ENCODE measurements at places on chromosomes 16 and 17.

GRCh38 chr16:67881621-67882161 is 3.0 kb upstream of the NRN1L start:
- no peak for DNase-seq

DNA sequence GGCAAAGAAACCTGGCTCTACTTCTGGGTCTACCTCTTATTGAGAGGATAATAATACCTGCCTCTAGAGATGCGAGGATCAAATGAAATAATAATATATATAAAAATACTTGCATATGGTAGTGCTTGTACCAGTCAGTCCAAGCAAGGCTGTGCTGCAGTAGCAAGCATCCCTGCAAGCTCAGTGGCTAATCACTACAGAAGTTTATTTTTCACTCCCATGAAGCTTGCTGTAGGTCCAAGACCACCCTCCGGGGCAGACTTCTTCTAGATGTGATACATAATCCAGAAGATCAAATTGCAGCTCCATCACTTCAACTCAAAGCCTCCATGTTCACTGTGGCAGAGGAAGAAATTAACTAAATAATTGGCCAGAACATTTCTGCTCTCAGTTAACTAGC is 48.9 kb upstream of the NKD1 start:
- peak; percentile 4 for DNase-seq

- no peak for DNase-seq
Observed at GRCh38 chr17:42809250-42809649, 10.6 kb downstream of the CNTD1 start.

GRCh38 chr17:9862220-9862619 is 36.5 kb downstream of the GLP2R start:
- no peak for DNase-seq

DNA sequence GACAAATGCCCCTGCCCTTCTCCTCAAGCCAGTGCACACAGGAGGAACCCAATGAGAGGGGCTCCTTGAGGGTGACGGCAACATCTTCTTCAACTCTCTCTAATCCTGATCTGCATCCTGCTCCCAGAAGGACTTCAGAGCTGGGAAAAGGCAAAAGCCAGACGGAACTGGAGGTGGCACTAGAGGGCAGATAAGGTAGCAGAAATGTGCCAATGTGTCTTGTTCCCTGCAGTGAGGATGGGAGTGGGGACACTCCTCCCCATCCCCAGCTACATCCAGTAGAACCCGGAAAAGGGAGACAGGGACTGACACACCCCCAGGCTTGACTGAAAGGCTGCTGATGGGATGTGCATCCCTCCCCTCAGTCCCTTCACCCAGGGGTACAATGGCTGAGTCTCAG is 28.5 kb downstream of the SRCIN1 start:
- DNase-seq, result no peak

DNA sequence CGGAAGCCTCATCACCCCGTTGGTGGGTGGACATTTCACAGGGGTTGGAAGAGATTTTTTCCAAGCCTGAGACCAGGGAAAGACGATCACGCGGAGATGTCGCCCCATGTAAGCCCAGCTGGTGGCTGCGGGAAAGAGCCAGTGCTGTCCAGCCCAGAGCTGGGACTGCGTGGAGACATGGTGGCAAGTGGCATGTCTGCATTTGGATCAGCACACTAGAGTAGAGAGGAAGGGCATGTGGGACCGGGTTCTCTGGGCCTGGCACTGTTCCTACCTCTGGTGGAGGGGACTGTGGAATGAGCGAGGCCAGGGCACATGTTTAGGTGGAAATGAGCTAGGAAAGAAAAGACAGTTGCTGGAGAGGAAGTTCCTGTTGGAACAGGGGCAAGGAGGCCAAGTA is 20.0 kb downstream of the SBK1 start:
- no peak for DNase-seq
